NCI-H460 (cell line): ENCODE measurements at places on chromosomes 7 and 10. TPM values are rescaled to one million over a fixed set of nuclear protein-coding genes. Genes with fewer than 3 reads are reported as not detected.

DNA sequence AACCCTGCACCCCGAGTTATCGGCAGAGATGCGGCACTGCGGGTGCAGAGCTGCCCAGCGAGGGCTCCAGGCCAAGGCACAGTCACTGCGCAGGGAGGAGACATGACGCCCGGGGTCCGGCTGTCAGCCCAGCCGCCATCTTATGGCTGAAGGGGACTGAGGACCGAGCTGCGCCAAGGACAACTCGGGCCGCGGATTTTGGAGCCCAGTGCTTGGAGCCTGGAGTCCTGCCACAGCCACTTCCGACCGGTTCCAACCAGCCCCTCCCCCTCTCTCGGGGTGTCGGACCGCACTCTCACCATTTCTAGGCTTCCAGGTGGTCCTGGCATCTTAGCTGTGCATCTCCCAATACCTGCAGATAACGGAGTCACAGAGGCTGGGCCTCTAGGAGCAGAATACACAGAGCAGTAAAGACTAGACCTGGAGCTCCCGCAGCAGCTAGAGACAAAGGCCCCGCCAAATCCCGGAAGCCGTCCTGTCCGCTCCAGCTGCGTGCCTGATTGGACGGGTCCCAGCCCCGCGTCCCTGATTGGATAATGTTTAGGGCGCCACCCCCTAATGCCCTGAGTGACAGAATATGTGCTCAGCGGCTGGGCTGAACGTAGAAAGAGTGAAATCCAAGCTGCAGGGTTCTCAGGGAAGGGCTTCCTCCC is at the start of gene ZNF680:
Gene ZNF680, minus strand, starts transcription at position 446 of the 653 bp plus-strand sequence. Its CDS starts 117 bp downstream, at position 329.
- peak; percentile 75 for DNase-seq

The SSC4D gene
- 0.37 and 0.75 TPM in 2 replicates for total RNA-seq

GRCh38 chr10:104122225-104123107 is 495 bp downstream of the SFR1 start:
- DNase-seq = no peak

GRCh38 chr7:114629762-114630161 is 215.1 kb downstream of the FOXP2 start:
- DNase-seq = no peak

The VAX1 gene
- total RNA-seq = 0.25 and 0.40 TPM in 2 replicates

The ZPBP gene
- total RNA-seq = not detected in 2 replicates

The SPAM1 gene
- total RNA-seq = not detected in 2 replicates

The CYCS gene
- 329 and 351 TPM in 2 replicates for total RNA-seq

GRCh38 chr10:3516234-3516922 is 268.6 kb downstream of the KLF6 start:
- no peak for DNase-seq

DNA sequence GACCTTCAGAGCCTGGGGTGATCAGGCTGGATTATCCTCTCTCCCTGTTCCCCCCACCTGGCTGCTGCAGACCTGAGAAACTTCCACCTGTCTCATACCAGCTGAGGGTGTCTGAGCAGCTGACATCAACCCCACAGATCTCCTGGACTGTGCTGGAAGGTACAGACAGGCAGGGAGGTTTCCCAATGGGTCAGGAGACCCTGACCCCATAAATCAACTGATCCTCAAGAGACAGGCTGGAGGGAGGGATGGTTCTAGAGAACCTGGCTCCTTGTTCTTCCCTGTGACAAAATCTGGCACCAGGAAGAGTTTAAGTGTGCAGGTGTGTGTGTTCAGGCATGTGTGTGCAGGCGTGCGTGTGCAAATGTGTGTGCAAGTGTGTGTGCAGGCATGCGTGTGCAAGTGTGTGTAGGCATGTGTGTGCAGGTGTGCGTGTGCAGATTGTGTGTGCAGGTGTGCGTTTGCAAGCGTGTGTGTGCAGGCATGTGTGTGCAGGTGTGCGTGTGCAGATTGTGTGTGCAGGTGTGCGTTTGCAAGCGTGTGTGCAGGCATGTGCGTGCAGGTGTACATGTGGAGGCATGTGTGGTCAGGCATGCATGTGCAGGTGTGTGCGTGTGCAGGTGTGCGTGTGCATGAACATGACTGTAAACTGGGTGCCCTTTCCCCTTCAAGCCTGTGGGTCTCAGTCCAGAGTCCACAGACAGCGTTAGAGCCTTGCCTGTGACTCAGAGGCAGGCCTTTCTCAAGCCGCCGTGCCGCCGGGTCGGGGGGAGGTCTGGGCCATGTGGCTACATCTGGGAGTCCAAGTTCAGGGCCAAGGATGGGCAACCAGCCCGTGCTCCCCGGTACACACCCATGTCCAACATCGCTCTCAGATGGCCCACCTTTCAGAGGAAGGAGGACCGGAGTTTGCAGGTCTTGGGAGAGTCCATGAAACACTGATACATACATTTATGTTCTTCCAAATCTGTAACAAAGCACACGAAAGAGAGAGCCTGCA is 50.1 kb upstream of the ELN start:
- DNase-seq = no peak

The CNPY1 gene
- total RNA-seq = not detected in 2 replicates

GRCh38 chr10:76942628-76943416 is 694.8 kb downstream of the KCNMA1 start:
- no peak for DNase-seq

- DNase-seq = peak; percentile 24
Measured at GRCh38 chr7:33744293-33745075, 160.9 kb upstream of the BMPER start.

- DNase-seq = no peak
Measured at GRCh38 chr7:79502151-79502550, 48.7 kb upstream of the MAGI2 start.

DNA sequence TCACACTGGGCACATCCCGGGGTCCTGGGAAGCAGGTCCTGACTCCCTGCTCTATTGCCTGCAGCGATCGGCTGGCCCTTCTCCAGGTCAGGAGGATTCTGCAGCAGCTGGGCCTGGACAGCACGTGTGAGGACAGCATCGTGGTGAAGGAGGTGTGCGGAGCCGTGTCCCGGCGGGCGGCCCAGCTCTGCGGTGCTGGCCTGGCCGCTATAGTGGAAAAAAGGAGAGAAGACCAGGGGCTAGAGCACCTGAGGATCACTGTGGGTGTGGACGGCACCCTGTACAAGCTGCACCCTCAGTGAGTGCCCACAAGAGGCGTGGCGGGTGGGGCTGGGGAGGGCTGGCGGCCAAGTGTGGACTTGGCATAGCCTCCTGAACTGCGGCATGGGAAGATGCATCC is 12.8 kb upstream of the HK1 start:
- DNase-seq = no peak

The UPK3BL2 gene
- total RNA-seq = 5.0 and 11.7 TPM in 2 replicates

The AGAP4 gene
- total RNA-seq = 9.4 and 13.2 TPM in 2 replicates

The ACADSB gene
- total RNA-seq = 11.0 and 11.3 TPM in 2 replicates

The PTF1A gene
- total RNA-seq = not detected in 2 replicates

GRCh38 chr10:16966991-16967865 is 150.0 kb upstream of the RSU1 start:
- DNase-seq = peak; percentile 2

- no peak for DNase-seq
Measured at GRCh38 chr10:14884082-14884481, 5.4 kb downstream of the SUV39H2 start.

DNA sequence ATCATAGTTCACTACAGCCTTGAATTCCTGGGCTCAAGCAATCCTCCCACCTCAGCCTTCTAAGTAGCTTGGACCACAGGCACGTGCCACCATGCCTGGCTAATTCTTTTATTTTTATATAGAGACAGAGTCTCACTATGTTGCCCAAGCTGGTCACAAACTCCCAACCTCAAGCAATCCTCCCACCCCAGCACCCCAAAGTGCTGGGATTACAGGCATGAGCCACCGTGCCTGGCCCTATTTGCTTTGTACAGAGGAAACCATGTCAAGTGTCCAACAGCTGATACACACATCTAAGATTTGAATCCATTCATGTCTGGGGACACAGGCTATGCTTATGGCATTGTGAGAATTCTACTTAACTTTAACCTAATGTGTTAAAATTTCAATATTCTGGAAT is 29.9 kb upstream of the MPP7 start:
- DNase-seq = no peak

DNA sequence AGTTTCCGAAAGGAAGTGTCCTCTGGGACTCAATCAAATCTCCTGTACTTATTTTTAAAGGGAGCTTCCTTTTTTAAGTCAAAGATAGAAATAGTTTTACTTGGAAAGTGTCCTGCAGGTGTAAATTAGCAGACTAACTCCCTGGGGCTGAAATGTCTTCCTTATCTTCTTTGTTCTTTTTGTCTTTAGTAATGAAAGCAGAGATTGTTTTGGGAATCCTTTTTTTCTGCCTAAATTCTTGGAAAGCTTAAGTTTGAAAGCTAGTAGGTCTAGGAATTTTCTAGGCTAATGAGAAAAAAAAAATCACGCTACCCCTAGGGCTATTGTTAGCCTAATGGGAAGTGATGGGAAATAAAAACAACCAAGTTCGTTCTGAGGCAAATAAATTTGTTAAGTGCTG is 139.1 kb upstream of the CSTF2T start:
- no peak for DNase-seq

DNA sequence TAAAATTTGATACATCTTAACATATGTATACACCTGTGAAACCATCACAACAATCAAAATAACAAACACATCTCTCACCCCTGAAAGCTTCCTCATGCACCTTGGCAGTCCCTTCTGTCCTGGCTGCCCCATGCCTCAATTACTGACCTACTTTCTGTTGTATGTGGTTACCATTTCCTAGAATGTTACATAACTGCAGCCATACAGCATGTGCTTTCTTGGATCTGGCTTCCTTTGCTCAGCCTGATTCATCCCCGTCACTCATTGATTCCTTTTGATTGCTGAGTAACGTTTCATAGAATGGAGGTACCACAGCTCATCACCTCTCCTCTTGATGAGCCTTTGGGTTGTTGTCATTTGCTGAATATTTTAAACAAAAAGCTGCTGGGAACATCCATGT is 165.3 kb downstream of the CELF2 start:
- DNase-seq = no peak

The ODAD2 gene
- 0.82 and 1.2 TPM in 2 replicates for total RNA-seq

GRCh38 chr10:104601166-104601565 is 39.9 kb upstream of the SORCS3 start:
- DNase-seq = no peak

GRCh38 chr7:158585721-158586498 is 1.7 kb downstream of the PTPRN2 start:
- no peak for DNase-seq

The SPDYE6 gene
- total RNA-seq = not detected in 2 replicates

DNA sequence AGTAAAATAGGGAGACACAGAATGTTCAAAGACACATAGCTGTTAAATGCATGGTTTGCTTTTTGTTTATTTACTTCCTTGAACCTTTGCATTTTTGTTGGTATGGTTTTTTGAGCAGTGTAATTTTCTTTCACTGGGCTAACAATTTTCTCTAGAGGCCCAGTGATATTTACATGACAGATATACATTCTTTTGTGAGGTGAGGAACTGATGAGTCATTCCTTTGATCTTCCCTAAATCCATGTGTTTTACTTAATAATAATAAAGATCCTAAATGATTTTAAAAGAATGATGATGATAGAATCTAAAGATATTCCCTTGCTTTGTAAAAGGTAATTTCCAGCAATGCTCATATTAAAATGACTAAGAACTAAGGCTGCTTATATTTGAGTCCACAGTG is 188.5 kb upstream of the ANK3 start:
- no peak for DNase-seq

GRCh38 chr7:150721970-150722373 is 5.6 kb downstream of the GIMAP1 start:
- DNase-seq = no peak

GRCh38 chr10:80075781-80076180 is 2.7 kb upstream of the TMEM254 start:
- DNase-seq = no peak

DNA sequence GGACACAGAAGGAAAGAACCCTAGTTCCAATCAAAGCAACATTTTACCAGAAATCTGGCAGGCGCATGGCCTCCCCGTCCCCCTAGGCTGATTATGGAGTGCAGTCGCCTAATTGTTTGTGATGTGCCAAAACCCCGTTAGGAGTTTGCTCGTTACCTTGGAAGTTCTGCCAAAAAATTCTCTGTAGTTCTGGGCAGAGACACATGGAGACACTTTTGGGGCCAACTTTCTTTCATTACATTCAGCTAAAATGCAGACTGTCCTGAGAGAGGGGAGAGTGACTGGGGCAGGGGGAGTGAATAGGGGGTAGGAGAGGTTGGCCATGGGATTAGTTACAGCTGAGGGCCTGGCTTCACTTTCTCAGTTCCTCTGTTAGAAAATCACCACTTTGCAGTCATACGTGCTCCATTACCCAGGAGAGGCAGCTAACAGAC is 158.0 kb upstream of the NPVF start:
- no peak for DNase-seq

- no peak for DNase-seq
Measured at GRCh38 chr10:114801411-114801813, 20.2 kb upstream of the FHIP2A start.

- DNase-seq = no peak
Measured at GRCh38 chr7:17446340-17446739, 147.9 kb downstream of the AHR start.
